ENCODE measurements at places on chromosomes 13 and 19.

- DNase-seq, result no peak
Observed at GRCh38 chr13:41751734-41752445, 209.0 kb downstream of the VWA8 start.

DNA sequence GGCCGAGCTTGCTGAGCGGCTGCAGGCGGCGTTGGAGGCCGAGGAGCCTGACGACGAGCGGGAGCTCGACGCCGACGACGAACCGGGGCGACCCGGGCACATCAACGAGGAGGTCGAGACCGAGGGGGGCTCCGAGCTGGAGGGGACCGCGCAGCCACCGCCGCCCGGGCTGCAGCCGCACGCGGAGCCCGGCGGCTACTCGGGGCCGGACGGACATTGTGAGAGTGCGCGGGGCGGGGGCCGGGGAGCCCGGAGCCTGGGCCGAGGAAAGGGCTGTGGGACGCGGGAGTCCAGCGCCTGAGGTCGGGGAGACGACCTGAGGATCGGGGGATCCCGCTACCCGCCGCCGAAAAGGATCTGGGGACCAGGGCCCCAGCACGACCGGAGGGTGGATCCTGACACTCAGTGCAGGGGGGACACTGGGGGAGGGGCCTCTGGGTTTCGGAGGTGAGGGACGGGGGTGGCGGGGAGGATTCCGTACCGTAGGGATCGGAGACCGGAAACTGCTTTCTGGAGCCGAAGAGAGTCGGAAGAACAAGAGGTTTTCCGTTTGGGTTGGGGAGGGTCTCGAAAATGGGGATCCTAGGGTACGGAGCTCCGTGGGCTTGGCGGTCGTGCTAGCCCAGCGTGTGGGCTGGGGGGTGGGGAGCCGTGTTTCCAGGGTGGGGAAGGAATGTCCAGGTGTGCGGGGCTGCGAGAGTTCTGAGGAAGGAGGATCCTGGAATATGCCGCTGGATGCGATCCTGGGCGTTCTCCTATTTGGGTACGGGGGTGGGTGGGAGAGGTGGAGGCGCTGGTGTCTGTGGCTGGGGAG lies 616 bp downstream of the HNRNPUL1 start:
- DNase-seq, result peak; percentile 44

DNA sequence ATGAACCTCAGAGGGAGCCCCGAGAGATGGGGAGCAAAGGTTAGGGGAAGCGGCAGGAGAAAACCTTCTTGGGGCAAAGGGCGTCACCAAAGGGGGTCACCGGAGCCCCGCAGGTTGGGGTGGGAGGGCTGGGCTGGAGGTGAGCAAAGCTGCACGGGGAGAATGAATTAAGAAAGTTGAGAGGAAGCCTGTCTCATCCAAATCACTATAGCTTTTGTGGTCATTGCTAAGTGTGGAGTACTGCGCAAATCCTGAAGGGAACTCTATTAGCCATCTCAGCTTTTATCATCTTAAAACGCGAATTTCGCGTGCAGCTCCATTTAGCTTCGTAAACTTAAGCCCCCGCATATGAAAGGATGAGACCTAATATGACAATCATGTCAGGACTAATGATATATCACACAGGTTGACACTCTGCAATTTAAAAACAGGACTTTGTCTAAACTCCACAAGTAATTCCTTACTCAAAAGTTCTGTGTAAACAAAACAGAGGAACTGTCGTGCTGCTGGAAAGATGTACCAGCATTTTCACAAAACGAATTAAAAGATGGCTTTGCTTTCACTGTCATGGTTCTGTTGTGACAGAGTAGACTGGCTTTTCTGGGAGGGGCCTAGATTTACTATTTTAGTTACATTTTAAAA lies 631 bp downstream of the LACC1 start:
- DNase-seq, result no peak

- DNase-seq, result no peak
Observed at GRCh38 chr13:40171566-40171965, 494.9 kb downstream of the FOXO1 start.

DNA sequence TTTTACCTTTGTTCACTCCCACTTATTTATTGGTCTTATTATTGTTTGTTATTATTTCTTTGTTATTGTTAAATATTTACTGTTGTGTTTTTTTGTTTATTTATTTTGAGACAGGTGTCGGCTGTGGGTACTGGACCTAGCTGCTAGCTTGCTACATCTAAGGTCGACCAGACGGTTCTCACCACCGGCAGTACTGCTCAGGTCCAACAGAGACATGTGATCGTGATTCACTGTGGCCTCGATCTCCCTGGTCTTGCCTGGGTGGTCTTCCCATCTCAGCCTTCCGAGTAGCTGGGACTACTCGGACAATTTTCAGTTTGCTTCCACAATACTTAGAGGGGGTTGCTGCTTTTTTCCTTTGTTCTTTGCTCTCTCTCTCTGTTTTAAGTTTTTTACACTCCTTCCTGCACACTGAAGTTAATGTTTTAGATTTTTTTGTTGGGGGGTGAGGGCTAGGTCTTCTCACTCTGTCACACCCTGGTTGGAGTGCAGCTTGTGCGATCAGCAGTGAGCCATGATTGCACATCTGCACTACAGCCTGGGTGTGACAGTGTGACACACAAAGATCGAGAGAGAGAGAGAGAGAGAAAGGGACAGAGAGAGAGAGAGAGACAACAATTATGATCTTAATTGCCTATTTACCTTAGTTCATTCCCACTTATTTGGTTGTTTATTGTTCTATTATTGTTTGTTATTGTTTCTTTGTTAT lies 1432.4 kb downstream of the UQCRFS1 start:
- no peak for DNase-seq

- no peak for DNase-seq
Observed at GRCh38 chr19:41699231-41699967, 9.0 kb upstream of the CEACAM5 start.

GRCh38 chr19:30229525-30230174 lies 142.5 kb upstream of the ZNF536 start:
- DNase-seq, result peak; percentile 67

DNA sequence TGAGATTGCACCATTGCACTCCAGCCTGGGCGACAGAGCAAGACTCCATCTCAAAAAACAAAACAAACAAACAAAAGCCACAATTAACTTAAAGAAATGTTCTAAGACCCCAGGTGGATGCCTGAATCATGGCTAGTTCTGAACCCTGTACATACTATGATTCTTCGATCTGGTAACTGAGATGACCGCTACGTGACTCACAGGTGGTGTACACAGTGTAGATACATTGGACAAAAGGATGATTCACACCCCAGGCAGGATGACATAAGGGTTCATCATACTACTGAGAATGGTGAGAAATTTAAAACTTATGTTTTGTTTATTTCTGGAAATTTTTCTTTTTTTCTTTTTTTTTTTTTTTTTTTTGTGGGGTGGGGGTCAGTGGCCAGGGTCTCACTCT lies 6.5 kb downstream of the ZNF426 start:
- DNase-seq, result no peak

DNA sequence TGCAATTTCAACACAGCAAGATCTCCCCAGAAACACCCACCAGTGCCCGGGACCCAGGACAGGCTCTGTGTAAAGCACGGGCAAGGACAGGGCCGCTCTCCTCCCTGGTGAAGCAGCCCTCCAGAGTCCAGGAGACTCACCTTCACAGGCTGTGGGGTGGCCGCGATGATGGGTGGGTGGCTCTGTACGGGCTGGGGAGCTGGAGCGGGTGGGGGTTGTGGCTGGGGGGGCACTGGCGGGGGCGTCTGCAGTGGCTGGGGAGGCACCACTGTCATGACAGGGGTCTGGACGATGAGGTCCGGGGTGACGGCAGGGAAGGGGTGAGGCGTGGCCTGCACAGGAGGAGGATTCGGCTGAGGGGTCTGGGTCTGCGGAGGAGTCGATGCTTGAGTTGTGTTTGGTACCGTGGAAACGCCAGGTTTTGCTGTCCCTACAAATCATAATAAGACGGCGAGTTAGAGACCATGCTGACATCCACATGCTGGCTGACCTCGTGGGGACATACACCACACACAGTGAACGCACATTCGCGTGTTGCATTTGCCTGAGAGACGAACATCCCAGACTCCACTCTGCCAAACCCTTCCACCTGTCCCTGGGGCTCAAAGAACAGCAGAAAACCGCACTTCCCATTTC lies 33.1 kb upstream of the EPHX3 start:
- no peak for DNase-seq

- no peak for DNase-seq
Observed at GRCh38 chr13:75319254-75319653, 162.7 kb downstream of the TBC1D4 start.

DNA sequence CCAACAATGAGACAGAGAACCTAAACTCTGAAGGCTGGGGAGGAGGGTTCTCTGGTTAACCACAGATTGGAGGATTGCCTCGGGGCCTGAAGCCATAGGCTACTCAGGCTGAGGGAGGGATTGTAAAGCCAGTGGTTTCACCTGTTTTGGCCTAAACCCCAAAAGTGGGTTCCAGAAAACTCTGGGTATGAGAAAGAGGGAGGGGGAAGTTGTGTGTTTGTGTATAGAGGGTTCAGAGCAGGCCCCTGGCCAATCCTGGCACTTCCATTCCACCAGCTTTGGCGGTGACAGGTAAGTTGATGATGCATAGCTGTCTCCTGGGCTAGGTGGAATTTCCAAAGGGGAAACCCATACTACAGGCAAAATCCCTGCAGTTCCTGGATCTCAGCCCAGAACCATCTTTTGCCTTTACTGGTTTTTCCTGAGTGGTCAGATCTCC lies 13.5 kb upstream of the CCDC97 start:
- no peak for DNase-seq

- DNase-seq, result peak; percentile 92
Observed at GRCh38 chr19:38079926-38080380, 144.1 kb downstream of the DPF1 start.

DNA sequence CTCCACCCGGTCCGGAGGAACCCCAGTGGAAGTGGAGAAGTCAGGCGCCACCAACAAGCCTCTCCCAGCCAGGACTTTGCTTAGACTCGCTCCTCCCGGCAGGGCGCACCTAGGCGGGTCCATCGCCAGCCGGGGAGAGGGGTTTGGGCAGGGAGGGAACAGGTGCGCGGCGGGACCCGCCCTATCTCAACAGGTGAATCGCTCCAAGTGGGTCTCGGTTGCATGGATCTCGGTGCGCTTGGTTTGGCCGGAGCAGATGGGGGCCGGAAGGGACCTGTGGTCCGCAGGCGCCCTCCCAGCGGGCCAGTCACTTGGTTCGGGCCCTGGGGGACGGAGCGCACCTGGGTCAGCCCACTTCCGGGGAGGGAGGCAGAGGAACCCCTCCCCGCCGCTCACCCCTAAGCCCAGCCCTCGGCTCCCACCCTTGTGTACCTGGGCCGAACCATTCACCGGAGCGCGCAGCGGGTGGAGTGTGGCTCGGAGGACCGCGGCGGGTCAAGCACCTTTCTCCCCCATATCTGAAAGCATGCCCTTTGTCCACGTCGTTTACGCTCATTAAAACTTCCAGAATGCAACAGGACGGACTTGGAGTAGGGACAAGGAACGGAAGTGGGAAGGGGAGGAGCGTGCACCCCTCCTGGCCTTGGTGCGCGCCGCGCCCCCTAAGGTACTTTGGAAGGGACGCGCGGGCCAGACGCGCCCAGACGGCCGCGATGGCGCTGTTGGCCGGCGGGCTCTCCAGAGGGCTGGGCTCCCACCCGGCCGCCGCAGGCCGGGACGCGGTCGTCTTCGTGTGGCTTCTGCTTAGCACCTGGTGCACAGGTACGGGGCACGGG lies at the start of gene LSR:
Gene LSR, plus strand, starts transcription at position 693 of the 836 bp plus-strand sequence. Its CDS starts 21 bp downstream, at position 714.
- no peak for DNase-seq

DNA sequence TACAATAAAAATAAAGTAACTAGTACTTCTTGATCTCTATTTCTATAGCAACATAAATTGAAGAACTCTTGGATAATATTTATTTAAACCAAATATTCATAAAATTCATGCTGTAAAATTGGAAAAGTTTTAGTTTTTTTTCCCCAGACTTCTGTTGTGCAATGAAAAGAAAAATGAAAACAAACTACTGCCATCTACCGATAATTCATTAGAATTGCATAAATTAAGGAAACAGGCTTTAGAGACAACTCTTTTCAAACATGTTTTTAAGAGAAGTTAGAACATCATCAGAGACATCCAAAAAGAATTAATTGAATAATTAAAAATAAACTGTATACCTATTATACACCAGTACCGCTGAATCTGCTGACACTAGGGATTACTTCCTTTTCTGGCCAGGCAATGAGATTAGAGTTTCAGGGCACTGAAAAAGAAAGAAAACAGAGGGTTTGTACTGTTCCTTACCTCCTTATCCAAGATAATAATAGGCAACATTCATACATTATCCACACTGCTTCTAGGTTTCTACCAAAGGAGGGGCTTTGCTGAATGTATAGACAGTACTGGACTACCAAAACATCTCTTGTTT lies 4.9 kb downstream of the CCDC122 start:
- no peak for DNase-seq

DNA sequence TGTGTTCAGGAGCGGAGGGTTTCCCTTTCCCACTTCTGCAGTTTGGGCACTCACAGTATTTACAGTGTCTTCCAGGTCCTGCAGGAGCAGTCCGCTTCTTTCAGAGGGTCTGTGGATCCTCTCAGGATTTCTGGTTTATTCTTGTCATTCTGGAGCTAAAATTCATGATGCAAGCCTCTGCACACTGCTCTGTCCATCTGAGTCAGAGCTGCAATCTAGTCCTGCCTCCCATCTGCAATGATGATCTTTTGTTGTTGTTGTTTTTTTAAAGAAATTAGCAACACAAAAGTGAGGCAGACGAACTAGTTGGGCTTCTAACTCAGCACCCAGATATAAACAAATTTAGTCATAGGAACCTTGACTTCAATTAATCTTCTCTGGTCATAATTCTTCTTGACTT lies 86.5 kb downstream of the DLEU7 start:
- DNase-seq, result no peak

- no peak for DNase-seq
Observed at GRCh38 chr19:12745166-12745897, 6.3 kb upstream of the BEST2 start.

DNA sequence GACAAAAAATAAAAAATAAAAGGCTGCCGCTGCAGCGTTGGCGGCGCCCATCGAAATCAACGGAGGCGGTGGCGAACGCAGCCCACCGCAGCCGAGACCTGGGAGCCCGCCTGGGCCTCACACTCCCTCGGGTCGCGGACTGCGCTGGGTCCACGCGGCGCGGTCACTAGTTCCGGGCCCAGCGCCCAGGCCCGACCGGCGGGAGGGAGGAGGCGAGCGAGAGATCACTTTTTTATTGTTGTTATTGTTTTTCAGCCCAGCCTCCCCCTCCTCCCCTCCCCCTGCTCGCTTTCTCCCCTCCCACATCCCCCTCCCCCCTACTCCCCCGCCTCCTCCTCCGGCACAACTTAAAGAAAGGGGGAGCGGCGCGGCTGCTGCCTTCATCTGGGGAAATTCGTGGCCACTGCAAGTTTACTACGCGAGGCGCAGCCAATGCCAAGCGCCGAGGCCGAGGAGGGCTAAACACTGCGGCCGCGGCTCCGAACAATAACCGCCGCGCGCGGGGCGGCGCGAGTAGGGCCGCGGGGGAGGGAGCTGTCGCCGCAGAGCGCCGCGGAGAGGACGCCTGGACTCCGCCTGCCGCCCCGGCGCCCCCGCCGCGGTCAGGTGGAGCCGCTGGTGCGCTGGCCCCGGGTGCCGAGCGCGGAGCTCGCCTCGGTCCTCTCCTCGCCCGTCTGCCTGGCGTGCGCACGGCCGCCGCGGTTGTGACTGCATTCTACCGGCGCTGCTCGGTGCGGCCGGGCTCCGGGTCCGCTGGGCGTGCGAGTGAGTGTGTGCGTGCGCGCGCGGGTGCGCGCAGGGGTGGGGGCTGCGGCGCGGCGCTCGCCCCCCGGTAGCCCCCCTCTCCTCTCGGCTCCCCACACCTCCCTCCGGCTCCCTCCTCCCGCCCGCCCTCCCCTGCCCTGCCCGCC lies 505 bp upstream of the ZIC2 start:
- no peak for DNase-seq
